Memory B cell (primary cell): ENCODE measurements at places on chromosomes 4 and X.

GRCh38 chr4:140152751-140153418 is 1.1 kb downstream of the MAML3 start:
- peaks cover 19% of the 10 kb centered on the region for H3K4me1 ChIP-seq
- no peaks in the 10 kb centered on the region for H3K36me3 ChIP-seq
- DNase-seq = peak; percentile 13
- H3K27ac ChIP-seq = peak overlapping the region; percentile 58
- H3K4me3 ChIP-seq = peak overlapping the region; percentile 77

GRCh38 chr4:62399242-62399641 is 1199.1 kb downstream of the ADGRL3 start:
- peak overlapping the region; percentile 14 for H3K4me3 ChIP-seq
- H3K4me1 ChIP-seq = no peaks in the 10 kb centered on the region
- DNase-seq = no peak
- H3K27ac ChIP-seq = no peak overlapping the region

DNA sequence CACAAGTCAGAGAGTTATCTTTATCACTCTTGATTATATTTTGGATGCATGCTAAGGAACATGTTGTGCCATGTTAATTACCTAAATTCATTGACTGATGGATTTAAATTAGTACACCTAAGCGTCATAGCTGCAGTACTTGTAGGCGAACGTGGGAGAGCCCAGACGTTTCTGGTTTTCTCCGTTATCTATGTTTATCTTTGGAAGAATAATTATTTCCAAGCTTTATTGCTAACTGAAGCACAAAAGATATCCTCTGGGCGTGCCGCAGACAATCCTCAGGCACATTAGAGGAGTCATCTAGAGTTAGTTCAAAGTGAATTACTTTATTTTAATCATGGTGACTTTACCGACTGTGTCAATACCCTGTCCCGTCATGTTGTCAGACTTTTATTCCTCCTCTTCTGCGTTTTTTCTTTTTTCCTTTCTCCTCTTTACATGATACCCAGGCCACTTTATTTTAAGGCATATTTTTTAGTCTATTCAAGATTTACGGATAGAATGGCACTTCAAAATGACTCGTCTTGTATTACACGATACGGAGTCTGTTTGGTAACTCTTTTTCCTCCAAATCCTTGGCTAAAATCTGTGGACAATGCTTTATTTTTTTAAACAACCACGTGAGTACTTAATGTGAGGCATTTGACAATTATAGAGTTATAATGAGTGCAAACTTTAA is 632.0 kb upstream of the TENM3 start:
- no peak for DNase-seq
- H3K27ac ChIP-seq = no peak overlapping the region
- H3K36me3 ChIP-seq = no peaks in the 10 kb centered on the region
- H3K27me3 ChIP-seq = no peaks in the 10 kb centered on the region
- no peaks in the 10 kb centered on the region for H3K4me1 ChIP-seq
- H3K4me3 ChIP-seq = no peak overlapping the region

DNA sequence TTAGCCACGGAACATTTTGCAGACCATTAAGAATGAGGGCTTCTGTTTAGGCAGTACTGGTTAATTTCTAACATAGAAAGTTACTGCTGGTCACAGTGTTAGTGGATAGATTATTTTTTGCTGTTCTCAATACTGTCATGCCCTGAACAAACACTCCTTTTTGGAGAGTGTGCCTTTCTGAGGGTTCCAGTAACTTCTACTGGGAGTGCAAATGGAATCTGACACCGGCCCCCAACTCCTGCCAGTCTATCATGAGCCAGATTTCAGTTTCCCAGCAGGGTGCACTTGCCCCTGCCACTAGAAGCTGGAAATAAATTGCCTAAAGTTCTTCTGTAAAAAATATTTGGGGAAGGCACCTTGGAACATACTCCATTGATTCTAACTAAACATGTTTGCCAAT is 224.4 kb upstream of the GPC4 start:
- H3K27me3 ChIP-seq = no peaks in the 10 kb centered on the region
- H3K4me1 ChIP-seq = no peaks in the 10 kb centered on the region
- DNase-seq = no peak
- H3K27ac ChIP-seq = no peak overlapping the region
- H3K4me3 ChIP-seq = no peak overlapping the region

DNA sequence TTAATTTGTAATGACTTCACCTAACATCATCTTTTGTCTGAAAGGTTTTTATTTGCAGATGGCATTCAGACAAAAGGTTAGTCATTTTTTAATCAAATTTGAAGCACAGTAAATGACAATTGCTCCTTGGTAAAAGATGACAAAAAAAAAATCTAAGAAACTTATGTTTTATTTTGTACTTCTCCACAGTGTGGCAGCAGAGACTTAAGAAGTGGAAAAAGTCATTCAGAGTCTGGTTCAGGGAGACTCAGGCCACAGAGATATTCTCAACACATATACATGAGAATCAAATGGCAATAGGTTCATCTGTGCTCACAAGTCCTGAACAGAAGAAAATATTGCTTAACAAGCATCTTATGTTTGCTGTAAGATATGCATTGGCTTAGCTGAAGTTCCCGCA is 436.2 kb downstream of the KCNIP4 start:
- no peaks in the 10 kb centered on the region for H3K27me3 ChIP-seq
- no peaks in the 10 kb centered on the region for H3K36me3 ChIP-seq
- no peak for DNase-seq
- no peak overlapping the region for H3K4me3 ChIP-seq
- H3K27ac ChIP-seq = no peak overlapping the region

DNA sequence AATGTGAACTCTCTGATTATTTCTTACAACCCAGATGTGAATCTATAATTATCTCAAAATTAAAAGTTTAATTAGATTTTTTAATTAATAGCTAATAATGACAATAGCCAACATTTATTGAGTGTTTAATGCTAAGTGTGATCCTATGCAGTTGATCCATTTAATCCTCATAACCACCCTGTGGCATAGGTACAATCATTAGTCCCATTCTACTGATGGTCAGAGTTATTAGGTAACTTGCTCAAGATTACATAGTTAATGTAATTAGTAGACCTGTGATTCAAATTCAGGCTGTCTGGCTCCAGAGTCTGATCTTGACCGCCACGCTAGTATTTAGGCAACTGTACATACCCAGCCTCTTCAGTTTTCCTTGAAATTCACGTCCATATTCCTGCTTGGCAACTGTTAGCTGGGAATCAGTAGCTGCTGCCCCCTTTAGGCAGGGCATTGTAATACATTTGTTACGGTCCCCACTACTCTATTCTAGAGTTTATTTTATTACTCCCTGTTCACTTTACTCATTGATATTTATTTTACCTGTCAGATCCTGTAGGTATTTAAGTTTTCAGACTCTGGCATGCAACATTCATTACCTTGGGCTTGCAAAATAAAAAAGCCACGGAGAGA is 20.6 kb upstream of the TEC start:
- no peaks in the 10 kb centered on the region for H3K36me3 ChIP-seq
- no peaks in the 10 kb centered on the region for H3K27me3 ChIP-seq
- no peaks in the 10 kb centered on the region for H3K4me1 ChIP-seq
- DNase-seq = no peak

- H3K4me1 ChIP-seq = no peaks in the 10 kb centered on the region
- H3K27me3 ChIP-seq = no peaks in the 10 kb centered on the region
- no peak overlapping the region for H3K4me3 ChIP-seq
- no peak for DNase-seq
- H3K36me3 ChIP-seq = no peaks in the 10 kb centered on the region
- H3K27ac ChIP-seq = no peak overlapping the region
Observed at GRCh38 chr4:162869157-162869556, 297.5 kb downstream of the NAF1 start.

DNA sequence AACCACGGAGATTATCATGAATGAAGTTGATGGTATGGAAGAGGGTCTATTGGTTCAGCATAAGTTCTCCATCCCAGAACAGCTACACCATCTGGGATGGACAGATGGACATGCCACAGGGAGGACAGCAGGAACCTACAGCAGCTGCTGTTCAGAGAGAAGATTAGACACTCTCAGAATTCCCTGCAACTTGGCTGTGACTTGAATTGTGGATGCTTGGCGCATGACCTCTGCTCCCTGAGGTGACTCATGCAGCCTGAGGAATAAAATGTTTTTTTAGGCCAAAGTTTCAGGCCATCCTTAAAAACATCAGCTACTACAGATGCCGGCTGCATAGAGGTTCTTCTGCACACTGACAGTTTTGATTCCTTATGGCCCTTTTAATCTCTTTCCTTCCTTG is 97.3 kb downstream of the RS1 start:
- H3K27me3 ChIP-seq = no peaks in the 10 kb centered on the region
- no peaks in the 10 kb centered on the region for H3K36me3 ChIP-seq
- no peak overlapping the region for H3K27ac ChIP-seq

DNA sequence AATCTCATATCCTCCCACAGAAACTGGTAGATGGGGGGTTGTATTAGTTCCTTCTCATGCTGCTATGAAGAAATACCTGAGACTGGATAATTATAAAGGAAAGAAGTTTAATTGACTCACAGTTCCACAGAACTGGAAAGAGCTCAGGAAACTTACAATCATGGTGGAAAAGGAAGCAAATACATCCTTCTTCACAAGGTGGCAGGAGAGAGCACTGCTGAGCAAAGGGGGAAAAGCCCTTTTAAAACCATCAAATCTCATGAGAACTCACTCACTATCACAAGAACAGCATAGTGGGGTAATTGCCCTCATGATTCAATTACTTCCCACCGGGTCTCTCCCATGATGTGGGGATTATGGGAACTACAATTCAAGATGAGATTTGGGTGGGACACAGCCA is 250.5 kb upstream of the GPRIN3 start:
- no peak for DNase-seq
- no peaks in the 10 kb centered on the region for H3K27me3 ChIP-seq
- no peaks in the 10 kb centered on the region for H3K4me1 ChIP-seq
- no peaks in the 10 kb centered on the region for H3K36me3 ChIP-seq
- no peak overlapping the region for H3K27ac ChIP-seq
- no peak overlapping the region for H3K4me3 ChIP-seq

DNA sequence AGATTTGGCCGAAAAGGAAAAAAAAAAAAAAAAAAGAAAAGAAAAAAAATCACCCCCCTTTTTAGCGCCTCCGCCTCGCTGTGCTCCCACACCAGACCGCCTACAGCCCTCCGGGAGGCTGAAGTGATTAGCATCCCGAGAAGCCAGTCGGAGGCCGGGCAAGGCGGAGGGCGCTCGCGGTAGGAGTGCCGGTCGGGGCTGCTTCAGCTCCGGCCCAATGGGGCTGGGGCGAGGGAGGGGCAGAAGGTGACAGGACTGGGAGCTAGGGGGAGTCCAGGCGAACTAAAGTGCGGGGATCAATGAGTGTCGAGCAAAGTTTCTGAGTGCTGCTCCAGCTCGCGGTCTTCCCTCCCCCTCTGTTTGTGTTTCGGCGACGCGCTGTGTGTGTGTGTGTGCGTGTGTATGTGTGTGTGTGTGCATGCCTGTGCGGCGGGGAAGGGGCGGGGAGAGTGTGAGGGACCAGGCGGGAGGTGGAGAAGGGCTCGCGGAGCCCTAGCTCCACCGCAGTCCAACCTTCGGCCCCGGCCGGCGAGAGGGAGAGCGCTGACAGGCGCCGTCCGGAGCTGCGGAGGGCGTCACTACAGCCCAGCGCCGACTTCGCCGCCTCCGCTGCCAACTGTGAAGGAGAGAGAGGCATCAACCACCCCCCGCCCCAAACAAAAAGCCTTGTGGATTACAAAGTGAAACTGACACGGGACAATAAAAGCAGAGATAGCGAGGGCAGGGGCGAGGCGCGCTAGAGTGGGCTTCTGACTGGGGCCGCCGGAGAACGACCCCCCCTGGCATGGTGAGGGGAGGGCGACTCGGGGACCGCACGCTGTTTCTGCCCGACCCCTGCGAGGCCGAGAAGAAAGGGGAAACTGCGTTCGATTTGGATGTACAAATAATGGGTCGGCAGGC is at the start of gene FAT4:
Gene FAT4 (plus strand): TSS at position 280 of the 900 bp plus-strand sequence. CDS start 1,457 bp downstream, outside the sequence.
- peak within 1 kb of the TSS; percentile 78 for H3K4me3 ChIP-seq
- no peak within 1 kb of the TSS for H3K27ac ChIP-seq
- H3K27me3 ChIP-seq = peaks cover 24% of the 10 kb centered on the region
- no peaks in the 10 kb centered on the region for H3K36me3 ChIP-seq
- peaks cover 18% of the 10 kb centered on the region for H3K4me1 ChIP-seq

DNA sequence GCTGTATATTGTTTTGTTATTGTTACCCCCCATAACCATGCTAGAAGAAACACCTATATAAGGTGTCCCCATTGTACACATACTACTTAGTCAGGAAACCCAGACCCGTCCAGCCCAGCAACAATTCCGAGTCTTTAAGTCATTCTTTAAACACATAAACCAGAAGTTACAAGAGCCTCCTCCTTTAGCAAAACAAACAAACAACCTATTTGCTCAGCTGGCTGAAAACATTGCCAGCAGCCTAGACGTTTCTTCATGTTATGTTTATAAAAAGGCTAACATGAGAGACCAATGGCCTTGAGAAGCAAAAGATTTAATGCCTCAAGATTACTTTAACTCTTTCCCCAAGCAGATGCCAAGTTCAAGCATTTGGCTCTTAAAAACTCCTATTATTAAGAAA is 1.4 kb downstream of the ACOX3 start:
- peak overlapping the region; percentile 28 for H3K27ac ChIP-seq
- DNase-seq = no peak
- peaks cover 4% of the 10 kb centered on the region for H3K36me3 ChIP-seq
- H3K4me3 ChIP-seq = peak overlapping the region; percentile 57

- no peak overlapping the region for H3K4me3 ChIP-seq
- no peaks in the 10 kb centered on the region for H3K36me3 ChIP-seq
- no peak for DNase-seq
- H3K27me3 ChIP-seq = peaks cover 6% of the 10 kb centered on the region
- H3K27ac ChIP-seq = no peak overlapping the region
- H3K4me1 ChIP-seq = peaks cover 12% of the 10 kb centered on the region
Observed at GRCh38 chrX:111100191-111100590, 4.2 kb downstream of the PAK3 start.

DNA sequence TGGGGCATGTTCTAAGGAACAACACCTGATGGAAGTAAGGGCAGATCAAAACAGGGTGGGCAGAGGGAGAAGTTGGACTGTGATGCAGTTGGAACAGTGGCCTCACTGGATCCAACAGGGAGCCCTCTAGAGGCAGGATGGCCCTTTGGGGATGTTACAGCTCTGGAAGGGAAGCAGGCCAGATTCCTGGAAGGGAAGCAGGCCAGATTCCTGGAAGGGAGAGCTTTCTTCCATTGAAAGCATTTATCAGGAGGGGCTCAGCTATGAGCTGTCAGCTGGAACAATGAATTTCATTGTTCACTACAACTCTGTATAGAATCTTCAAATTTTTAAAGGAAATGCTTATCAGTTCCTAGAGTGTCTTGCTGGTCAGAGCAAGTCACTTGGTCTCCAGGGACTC is 17.7 kb downstream of the IL15 start:
- H3K4me3 ChIP-seq = no peak overlapping the region
- no peak for DNase-seq
- H3K4me1 ChIP-seq = peaks cover 16% of the 10 kb centered on the region
- H3K27me3 ChIP-seq = no peaks in the 10 kb centered on the region
- peaks cover 3% of the 10 kb centered on the region for H3K36me3 ChIP-seq

- no peaks in the 10 kb centered on the region for H3K27me3 ChIP-seq
- no peak overlapping the region for H3K27ac ChIP-seq
- no peak for DNase-seq
- no peaks in the 10 kb centered on the region for H3K4me1 ChIP-seq
Observed at GRCh38 chrX:11960031-11960430, 178.2 kb upstream of the FRMPD4 start.

GRCh38 chrX:18702362-18703195 is 4.9 kb upstream of the PPEF1 start:
- H3K4me3 ChIP-seq = no peak overlapping the region
- no peak overlapping the region for H3K27ac ChIP-seq
- no peaks in the 10 kb centered on the region for H3K4me1 ChIP-seq
- peaks cover 2% of the 10 kb centered on the region for H3K27me3 ChIP-seq
- no peak for DNase-seq
